Anterior cingulate cortex (tissue), 58 donors: ENCODE measurements at places on chromosomes 13 and 19.

DNA sequence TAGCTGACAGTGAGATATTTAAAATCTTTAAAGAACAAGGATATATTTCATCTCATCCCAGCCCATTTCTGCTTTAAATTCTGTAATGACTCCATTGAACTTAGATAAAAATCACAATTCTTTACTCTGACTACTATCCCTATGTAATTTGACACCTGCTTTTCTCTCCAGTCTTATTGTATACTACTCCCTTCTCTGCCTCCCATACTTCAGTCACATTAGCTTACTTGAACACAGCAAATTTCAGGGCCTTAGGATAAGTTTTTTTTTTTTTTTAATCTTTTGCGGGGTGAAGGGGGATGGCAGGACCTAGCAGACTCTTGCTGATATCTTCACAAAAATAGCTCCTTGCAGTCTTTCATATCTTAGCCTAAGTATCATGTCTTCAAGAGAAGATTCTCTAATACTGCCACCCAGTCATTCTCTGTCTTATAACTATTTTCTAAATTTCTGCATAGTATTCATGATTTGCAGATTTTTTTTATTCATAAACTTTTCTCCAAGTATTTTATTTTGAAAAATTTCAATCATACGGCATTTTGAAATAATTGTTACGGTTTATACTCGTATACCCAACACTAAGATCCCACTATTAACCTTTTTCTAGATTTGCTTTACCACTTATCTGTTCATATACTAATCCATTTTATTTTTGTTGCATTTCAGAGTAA lies 151.4 kb downstream of the PCCA start:
- DNase-seq, result no peak

- DNase-seq, result no peak
Observed at GRCh38 chr19:9705836-9706235, 30.9 kb upstream of the ZNF562 start.

- no peak for DNase-seq
Observed at GRCh38 chr13:76446191-76446590, 440.0 kb downstream of the KCTD12 start.

GRCh38 chr19:9940778-9941177 lies 4.5 kb upstream of the OLFM2 start:
- DNase-seq, result no peak
